ENCODE measurements at places on chromosomes 7 and 10.

GRCh38 chr10:35626971-35627507 is 15.1 kb downstream of the FZD8 start:
- DNase-seq: no peak

- no peak for DNase-seq
Measured at GRCh38 chr7:30596721-30597120, 2.0 kb downstream of the GARS1 start.

- DNase-seq: no peak
Measured at GRCh38 chr7:155810770-155811559, 1.3 kb downstream of the SHH start.

- DNase-seq: no peak
Measured at GRCh38 chr10:75440271-75440793, 8.9 kb downstream of the LRMDA start.

GRCh38 chr7:108659261-108659660 is 89.6 kb downstream of the DNAJB9 start:
- DNase-seq: no peak

DNA sequence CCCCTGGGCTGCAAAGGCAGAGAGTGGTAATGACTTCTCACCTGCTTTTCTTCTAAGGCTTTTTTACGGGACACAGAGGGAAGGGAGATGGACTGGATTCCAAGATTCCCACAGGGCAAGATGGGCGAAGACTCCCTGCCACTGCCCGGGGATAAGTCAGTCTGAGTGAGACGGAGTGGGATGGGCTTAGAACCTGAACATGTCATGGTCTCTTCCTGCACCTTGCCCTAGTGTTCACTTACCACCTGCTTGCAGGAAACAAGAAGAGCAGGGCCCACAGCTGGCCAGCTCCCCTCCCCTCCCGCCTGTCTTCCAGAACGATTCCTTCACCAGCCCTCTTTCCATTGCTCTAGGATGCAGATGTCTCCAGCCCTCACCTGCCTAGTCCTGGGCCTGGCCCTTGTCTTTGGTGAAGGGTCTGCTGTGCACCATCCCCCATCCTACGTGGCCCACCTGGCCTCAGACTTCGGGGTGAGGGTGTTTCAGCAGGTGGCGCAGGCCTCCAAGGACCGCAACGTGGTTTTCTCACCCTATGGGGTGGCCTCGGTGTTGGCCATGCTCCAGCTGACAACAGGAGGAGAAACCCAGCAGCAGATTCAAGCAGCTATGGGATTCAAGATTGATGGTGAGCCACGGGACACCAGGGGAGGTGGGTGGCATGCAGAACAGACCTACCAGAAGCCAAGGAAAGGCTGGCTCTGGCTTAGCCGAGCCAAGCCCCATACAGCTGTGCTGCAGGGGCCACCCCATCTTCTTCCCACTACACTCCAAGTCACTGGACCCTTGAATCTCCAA is 1.3 kb downstream of the SERPINE1 start:
- DNase-seq: no peak

- DNase-seq: no peak
Measured at GRCh38 chr7:70571961-70572360, 560.0 kb upstream of the GALNT17 start.

GRCh38 chr7:82965088-82966036 is 197.3 kb downstream of the PCLO start:
- no peak for DNase-seq

DNA sequence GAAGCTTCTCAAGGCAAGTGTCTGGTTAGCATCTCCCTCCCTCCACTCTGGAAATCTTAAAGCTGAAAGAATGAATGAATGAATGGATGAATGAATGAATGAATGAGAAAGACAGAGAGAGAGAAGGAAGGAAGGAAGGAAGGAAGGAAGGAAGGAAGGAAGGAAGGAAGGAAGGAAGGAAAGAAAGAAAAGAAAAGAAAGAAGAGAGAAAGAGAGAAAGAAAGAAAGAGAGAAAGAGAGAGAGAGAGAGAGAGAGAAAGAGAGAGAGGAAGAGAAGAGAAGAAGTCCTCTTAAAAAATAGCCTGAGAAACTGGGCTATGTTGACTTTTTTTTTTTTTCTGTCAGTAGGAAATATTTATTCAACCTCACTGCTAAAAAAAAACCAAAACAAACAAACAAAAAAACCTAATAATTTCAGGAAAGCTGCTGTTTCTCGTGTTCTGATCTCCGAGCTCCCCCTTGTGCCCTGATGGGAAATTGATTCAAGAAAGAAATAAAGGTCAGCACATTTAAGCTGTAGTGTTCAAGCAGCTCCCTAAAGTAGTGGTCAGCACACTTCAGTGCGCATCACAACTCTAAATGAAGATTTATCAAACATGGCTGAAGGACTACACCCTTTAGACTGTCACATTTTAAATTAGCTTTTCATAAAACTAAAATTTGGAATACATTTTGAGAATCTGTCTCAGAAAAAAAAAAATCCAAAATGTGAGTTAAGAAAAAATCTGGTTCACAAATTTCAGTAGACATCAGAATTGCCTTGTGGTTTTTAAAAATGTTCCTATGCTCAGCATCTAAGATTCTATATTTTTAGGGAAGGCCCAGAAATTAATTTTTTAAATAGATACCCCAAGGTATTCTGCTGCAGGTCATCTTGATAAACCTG is 154.3 kb downstream of the ELAPOR2 start:
- DNase-seq: no peak

- DNase-seq: peak; percentile 38
Measured at GRCh38 chr7:7251742-7252141, 69.4 kb downstream of the C1GALT1 start.

GRCh38 chr10:49359349-49360270 is 36.3 kb downstream of the DRGX start:
- DNase-seq: no peak

DNA sequence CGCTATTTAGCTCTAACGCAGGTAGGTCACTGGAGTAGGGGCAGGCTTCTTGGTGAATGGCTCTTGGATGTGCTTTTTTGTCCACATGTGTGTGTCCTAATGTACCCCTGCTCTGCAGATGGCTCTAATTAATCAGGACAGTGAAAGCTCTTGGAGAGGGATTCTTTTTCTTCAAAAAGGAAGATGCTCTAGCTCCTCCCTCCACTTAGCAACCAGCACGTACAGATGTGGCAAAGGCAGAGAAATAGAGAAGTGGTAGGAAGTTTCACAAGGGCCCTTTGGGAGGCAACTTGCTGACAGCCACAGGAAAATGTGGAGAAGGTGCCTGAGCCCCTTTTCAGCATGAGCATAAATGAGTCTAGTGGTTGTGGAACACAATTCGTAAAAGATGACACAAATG is 221.7 kb downstream of the PLXNA4 start:
- peak; percentile 62 for DNase-seq

DNA sequence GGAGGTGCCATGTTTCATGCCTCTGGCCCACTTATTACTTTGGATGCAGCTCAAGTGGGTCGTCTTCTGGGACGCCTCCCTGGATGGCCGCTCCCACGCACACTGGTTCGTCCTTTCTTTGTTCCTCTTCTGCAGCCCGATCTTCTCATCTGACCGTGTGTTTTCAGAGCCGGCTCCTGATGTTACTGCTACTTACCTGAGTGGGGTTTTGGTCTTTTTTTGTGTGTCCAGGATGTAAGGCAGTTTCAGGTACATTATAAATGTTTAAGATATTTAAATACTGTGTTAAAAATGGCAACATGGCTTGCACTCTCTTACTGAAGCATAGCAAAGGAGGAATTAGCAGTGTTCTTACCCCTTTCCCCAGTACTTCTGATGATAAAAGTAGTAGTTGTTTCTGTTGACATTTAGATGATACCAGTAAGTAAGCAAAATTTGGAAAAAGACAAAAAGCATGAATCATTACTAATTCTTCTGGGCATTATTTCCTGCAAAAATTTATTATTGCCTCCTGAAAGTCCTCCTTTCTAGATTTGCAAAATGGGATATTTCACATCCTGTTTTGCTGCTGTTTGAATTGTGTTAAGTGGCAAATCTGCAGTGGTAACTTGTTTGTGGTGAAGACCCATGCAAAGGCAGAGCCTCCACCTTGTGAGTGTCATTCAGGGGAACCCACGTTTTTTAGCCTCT is 59.4 kb downstream of the SHH start:
- no peak for DNase-seq

GRCh38 chr7:11185179-11185815 is 211.6 kb downstream of the PHF14 start:
- DNase-seq: no peak

DNA sequence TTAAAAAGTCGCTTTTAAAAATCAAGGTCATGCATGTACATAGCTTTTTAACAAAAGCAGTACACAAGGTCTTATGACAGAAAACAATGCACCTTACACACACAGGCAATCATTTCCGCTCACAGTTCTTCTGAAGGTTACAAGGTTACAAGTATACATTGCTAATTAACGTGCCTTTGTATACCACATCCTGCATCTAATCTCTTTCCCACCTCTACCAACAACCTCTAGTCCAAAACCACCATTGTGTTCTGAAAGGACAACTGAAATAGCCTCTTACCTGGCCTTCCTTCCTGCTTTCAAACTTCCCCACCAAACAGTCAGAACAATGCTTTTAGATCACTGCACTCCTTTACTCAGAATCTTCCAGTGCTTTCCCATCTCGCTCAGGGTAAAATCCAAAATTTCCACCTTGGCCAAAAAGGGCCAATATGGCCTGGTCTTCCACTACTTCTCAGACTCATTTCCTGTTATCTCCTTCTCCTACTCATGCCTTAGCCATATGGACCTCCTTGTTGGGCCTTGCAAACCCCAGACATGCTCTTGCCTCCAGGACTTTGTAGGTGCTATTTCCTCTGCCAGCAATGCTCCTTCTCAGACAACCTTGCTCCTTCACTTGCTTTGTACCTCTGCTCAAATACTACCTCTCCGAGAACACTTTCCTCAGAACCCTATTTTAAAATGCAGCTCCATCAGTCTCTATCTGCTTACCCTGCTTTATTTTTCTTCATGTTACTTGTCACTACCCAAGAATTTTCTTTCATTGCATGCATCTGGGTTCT is 205.4 kb downstream of the DNAJC1 start:
- DNase-seq: no peak

DNA sequence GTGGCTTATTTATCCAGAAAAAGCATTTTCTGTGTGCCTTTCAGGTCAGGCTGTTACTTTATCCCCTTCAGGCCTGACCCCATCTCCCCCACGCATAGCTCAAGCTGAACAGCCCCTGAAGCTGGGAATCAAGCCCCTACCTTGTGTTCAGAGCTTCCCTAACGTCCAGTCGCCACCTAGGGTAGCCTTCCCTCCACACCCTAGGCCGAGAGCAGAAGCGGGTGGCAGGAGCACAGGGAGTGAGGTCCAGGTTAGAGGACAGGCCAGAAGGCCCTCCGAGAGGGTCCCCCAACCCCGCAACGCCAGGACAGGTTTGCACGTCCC is 479 bp upstream of the SEMA4G start:
- DNase-seq: no peak

- no peak for DNase-seq
Measured at GRCh38 chr10:48576501-48576900, 28.4 kb downstream of the ARHGAP22 start.

DNA sequence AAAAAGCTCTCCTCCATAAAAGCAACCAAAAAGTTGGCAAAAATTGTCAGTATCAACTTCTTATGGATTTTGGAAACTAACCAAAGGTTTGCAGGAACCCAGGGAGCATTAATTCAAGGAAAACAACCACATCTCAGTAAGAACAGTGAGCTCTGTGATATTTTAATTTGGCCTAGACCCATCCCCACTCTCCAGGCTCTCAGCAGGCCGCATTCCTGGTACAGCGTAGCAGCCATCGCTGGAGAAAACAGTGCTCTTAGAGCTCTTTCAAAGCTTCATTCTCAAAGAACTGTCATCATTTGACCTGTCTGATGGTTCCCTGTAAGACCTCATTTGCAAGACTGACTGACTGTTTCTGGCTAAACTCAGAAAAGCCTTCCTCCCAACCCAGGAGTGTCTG is 81.9 kb downstream of the NUDCD3 start:
- no peak for DNase-seq

DNA sequence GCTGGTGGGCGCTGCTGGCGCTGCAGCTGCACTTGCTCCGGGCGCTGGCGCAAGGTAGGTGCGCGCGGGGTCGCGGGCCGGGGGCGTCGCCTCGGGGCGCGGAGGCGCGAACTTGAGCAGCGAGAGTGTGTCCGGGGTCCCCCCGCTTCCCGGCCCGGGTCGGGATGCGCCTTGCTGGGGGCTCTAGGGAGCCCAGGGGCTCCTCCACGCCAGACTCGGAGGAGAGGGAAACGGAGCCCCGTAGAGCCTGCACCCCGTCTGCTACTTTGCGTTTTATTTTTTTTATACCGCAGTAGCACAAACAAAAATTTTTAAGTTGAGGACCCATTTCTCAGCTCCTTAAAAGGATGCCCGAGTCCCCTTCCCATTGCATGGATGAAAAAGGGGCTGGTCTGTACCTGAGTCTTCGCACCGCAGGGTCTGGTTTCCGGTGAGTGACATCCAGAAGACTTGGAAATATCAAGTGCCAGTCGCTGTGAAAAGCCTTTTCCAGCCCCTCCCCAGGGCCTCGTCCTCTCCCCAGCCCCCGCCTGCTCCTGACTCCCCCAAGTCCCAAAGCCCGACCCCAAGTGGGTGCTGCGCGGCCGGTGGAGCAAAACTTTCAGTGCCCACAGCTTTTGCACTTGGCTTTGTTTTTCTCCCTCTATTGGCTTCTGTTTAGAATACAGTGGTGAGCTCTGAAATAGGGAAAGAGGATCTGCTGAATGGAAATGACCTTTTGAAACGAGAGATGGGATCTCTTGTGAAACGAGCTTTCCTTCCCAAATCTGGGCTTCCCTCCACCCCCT is 973 bp downstream of the SDK1 start:
- DNase-seq: no peak

GRCh38 chr10:4596951-4597350 is 229.1 kb upstream of the AKR1E2 start:
- no peak for DNase-seq

DNA sequence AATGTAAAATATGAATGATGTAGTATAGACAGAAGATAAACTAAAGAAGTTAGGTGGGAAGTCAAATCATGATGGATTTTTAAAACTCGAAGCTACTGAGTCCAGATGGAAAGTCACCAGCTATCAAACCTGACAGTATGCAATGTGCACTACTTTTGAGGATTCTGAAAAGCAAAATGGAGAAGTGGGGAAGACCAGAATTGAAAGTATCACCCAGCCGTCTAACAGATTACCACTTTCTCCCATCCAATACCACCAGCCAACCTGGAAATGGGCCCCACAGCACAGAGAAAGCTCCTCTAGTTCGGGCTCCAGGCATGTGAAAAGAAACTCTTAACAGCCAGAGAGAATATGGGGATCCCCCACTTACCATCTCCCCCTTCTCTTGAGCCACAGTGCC is 67.9 kb upstream of the SRRM3 start:
- DNase-seq: peak; percentile 31

- peak; percentile 80 for DNase-seq
Measured at GRCh38 chr7:26293569-26294308, 2.1 kb downstream of the SNX10 start.

- DNase-seq: no peak
Measured at GRCh38 chr7:144534196-144534595, 130.7 kb upstream of the NOBOX start.
